Effector memory CD4-positive, alpha-beta T cell (primary cell): ENCODE measurements at places on chromosomes 5 and 9.

DNA sequence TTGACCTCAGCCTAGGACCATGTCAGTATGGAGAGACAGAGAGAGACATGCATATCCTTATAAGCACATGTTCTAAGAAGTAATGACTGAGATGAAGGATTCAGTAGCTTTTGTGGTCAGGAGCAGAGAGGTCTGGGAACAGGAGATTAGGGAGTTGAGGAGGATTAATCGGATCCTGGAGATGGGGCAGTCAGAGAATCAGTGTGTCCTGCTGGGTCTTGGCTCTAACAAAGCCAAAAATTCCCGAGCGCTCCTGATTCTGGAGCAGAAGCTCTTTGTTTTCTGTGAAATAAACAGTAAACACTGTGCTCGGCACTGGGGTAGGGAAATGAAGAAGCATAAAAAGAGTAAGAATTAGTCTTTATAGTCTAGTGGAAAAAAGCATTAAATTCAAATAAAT lies 520.0 kb upstream of the CLINT1 start:
- H3K27me3 ChIP-seq, result no peaks in the 10 kb centered on the region
- no peak for DNase-seq
- no peak overlapping the region for H3K4me3 ChIP-seq
- no peak overlapping the region for H3K27ac ChIP-seq

GRCh38 chr5:9686216-9686615 lies 56.1 kb upstream of the TAS2R1 start:
- no peaks in the 10 kb centered on the region for H3K36me3 ChIP-seq
- no peak overlapping the region for H3K27ac ChIP-seq
- no peaks in the 10 kb centered on the region for H3K27me3 ChIP-seq
- no peak overlapping the region for H3K4me3 ChIP-seq
- H3K4me1 ChIP-seq, result no peaks in the 10 kb centered on the region

GRCh38 chr5:135364421-135365262 lies 34.4 kb downstream of the MACROH2A1 start:
- H3K36me3 ChIP-seq, result peaks cover 48% of the 10 kb centered on the region
- no peaks in the 10 kb centered on the region for H3K27me3 ChIP-seq
- no peak overlapping the region for H3K4me3 ChIP-seq
- DNase-seq, result no peak
- H3K4me1 ChIP-seq, result no peaks in the 10 kb centered on the region

GRCh38 chr9:1284727-1285126 lies 234.6 kb downstream of the DMRT2 start:
- no peak for DNase-seq
- H3K36me3 ChIP-seq, result no peaks in the 10 kb centered on the region
- H3K4me3 ChIP-seq, result no peak overlapping the region
- no peak overlapping the region for H3K27ac ChIP-seq
- no peaks in the 10 kb centered on the region for H3K4me1 ChIP-seq

DNA sequence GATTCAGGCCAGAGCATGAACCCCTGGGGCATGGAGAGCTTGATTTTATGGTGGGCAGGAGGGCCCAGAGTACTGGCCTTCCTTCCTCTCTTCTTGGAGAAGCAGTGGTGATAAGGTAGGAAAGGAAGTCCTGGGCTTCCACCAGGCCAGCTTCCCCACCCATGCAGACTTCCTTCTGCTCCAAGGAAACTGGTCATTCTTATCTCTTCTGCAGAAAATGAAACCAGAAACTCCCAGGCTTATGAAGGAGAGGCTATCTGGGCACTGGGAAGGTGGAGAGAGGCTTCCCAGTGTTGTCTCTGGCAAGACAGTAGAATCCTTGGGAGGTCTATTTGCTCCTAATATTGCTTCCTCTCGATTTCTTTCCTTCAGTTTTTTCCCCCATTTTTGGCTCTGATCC lies 110.5 kb upstream of the EQTN start:
- H3K4me3 ChIP-seq, result no peak overlapping the region
- H3K4me1 ChIP-seq, result no peaks in the 10 kb centered on the region
- H3K27ac ChIP-seq, result no peak overlapping the region
- no peaks in the 10 kb centered on the region for H3K27me3 ChIP-seq

GRCh38 chr5:179668391-179668790 lies 12.4 kb downstream of the CBY3 start:
- H3K4me3 ChIP-seq, result no peak overlapping the region
- no peaks in the 10 kb centered on the region for H3K36me3 ChIP-seq
- no peak overlapping the region for H3K27ac ChIP-seq

DNA sequence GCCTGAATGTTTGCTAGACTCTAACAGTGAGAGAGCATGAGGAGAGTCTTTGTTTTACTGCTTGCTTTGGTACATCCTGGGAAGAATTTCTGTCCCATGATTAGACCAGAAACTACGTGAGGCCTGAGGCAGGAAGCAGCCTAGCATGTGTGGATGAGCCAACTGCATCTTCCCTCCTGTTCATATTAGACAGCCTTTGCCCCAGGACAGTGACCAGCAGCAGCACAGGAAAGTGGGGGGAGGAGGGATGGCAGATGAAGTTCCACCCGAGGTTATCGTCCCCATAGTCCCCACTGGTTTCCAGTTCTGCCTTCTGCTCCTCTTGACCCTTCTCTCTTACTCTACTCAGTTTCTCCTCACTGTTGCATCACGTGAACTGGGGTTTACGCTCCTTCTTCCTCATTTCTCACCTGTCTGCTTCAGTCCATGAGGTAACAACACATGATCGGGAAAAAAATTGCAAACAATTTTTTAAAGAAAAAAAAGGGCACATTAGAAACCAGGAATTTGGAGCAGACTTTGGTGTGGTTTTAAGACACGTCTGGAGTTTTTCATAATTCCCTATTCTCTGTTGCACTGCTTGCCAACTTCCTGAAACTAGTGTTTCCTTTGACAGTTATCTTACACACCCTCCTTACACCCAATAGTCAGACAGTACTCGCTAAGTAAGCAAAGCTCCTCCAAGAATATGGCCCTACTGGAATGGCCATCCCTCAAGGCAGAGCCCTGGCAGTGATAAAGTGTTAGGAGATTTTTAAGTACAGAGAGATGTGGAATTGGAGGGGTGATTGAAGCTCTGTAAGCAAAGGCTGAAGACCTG lies 84.1 kb downstream of the SNX18 start:
- no peak for DNase-seq
- H3K27ac ChIP-seq, result no peak overlapping the region
- H3K36me3 ChIP-seq, result no peaks in the 10 kb centered on the region
- no peak overlapping the region for H3K4me3 ChIP-seq

DNA sequence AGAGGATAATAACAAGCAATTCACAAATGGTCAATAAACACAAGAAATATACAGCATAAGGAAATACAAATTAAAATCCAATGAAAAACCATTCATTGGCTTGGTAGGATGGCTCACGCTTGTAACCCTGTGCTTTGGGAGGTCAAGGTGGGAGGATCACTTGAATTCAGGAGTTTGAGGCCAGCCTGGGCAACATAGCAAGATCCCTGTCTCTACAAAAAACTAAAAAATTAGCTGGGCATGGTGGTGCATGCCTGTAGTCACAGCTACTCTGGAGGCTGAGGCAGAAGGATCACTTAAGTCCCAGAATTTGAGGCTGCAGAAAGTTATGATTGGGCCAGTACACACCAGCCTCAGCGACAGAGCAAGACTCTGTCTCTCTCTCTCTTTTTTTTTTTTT lies 20.9 kb upstream of the UBAP1 start:
- H3K36me3 ChIP-seq, result no peaks in the 10 kb centered on the region
- DNase-seq, result no peak
- H3K4me3 ChIP-seq, result no peak overlapping the region
- H3K4me1 ChIP-seq, result no peaks in the 10 kb centered on the region
- H3K27me3 ChIP-seq, result no peaks in the 10 kb centered on the region
- H3K27ac ChIP-seq, result no peak overlapping the region

GRCh38 chr9:91659529-91660495 lies 236.2 kb upstream of the NFIL3 start:
- DNase-seq, result no peak
- no peaks in the 10 kb centered on the region for H3K36me3 ChIP-seq
- no peak overlapping the region for H3K27ac ChIP-seq
- no peaks in the 10 kb centered on the region for H3K4me1 ChIP-seq
- H3K27me3 ChIP-seq, result no peaks in the 10 kb centered on the region

- no peak overlapping the region for H3K27ac ChIP-seq
- DNase-seq, result no peak
- no peaks in the 10 kb centered on the region for H3K36me3 ChIP-seq
- H3K27me3 ChIP-seq, result no peaks in the 10 kb centered on the region
Observed at GRCh38 chr5:34849253-34849652, 10.3 kb downstream of the TTC23L start.

GRCh38 chr5:158599157-158599556 lies 500.6 kb downstream of the EBF1 start:
- no peaks in the 10 kb centered on the region for H3K27me3 ChIP-seq
- no peaks in the 10 kb centered on the region for H3K4me1 ChIP-seq
- H3K4me3 ChIP-seq, result no peak overlapping the region

- H3K36me3 ChIP-seq, result no peaks in the 10 kb centered on the region
- H3K4me3 ChIP-seq, result no peak overlapping the region
- H3K27me3 ChIP-seq, result peaks cover 5% of the 10 kb centered on the region
- H3K27ac ChIP-seq, result no peak overlapping the region
Observed at GRCh38 chr9:126165755-126166154, 160.9 kb upstream of the MVB12B start.

DNA sequence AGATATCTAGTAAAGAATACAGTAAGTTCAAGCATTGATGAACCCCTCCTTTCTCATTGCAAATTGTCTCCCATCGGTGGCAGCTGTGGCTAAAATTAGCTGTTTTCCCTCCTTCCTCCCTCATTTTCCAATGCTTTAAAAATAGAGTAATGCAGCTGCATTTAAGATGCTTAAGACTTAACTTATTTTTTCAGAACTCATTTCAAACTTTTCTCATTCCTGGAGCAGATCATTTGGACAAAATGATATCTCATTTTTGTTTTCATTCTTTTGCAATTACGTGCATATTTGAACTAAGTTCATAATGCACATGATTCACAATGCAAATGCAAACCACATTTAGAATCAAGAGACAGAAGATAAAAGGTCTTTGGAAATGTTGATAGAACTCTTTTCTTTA lies 14.6 kb downstream of the HSPB3 start:
- no peaks in the 10 kb centered on the region for H3K4me1 ChIP-seq
- H3K36me3 ChIP-seq, result no peaks in the 10 kb centered on the region
- no peaks in the 10 kb centered on the region for H3K27me3 ChIP-seq
- H3K27ac ChIP-seq, result no peak overlapping the region
- no peak overlapping the region for H3K4me3 ChIP-seq

- no peaks in the 10 kb centered on the region for H3K4me1 ChIP-seq
- no peak overlapping the region for H3K4me3 ChIP-seq
- no peaks in the 10 kb centered on the region for H3K27me3 ChIP-seq
- no peak for DNase-seq
- no peak overlapping the region for H3K27ac ChIP-seq
Observed at GRCh38 chr5:25975885-25976284, 1062.5 kb downstream of the CDH9 start.

- DNase-seq, result no peak
- no peaks in the 10 kb centered on the region for H3K4me1 ChIP-seq
- H3K27ac ChIP-seq, result no peak overlapping the region
- no peak overlapping the region for H3K4me3 ChIP-seq
- no peaks in the 10 kb centered on the region for H3K27me3 ChIP-seq
Observed at GRCh38 chr9:115423646-115424045, 305.7 kb upstream of the TNC start.

GRCh38 chr9:83327323-83327722 lies 210.9 kb downstream of the FRMD3 start:
- H3K36me3 ChIP-seq, result no peaks in the 10 kb centered on the region
- no peak overlapping the region for H3K27ac ChIP-seq
- no peaks in the 10 kb centered on the region for H3K4me1 ChIP-seq
- H3K4me3 ChIP-seq, result no peak overlapping the region
- no peak for DNase-seq
- H3K27me3 ChIP-seq, result no peaks in the 10 kb centered on the region

- no peaks in the 10 kb centered on the region for H3K27me3 ChIP-seq
- no peak overlapping the region for H3K27ac ChIP-seq
- no peaks in the 10 kb centered on the region for H3K36me3 ChIP-seq
- H3K4me1 ChIP-seq, result no peaks in the 10 kb centered on the region
- DNase-seq, result no peak
- H3K4me3 ChIP-seq, result no peak overlapping the region
Observed at GRCh38 chr5:5598547-5599113, 176.2 kb downstream of the ICE1 start.

- no peaks in the 10 kb centered on the region for H3K27me3 ChIP-seq
- H3K36me3 ChIP-seq, result no peaks in the 10 kb centered on the region
- peak within 1 kb of the TSS; percentile 65 for H3K4me3 ChIP-seq
- H3K4me1 ChIP-seq, result no peaks in the 10 kb centered on the region
- DNase-seq, result peak; percentile 13
Observed at GRCh38 chr5:69414885-69415583, at the start of gene MARVELD2. Gene MARVELD2 (plus strand): TSS chr5:69415116. CDS start chr5:69419386, 4,270 bp downstream.

- H3K27ac ChIP-seq, result no peak overlapping the region
- DNase-seq, result no peak
- no peaks in the 10 kb centered on the region for H3K27me3 ChIP-seq
- H3K4me3 ChIP-seq, result no peak overlapping the region
Observed at GRCh38 chr5:83368835-83369234, 102.7 kb upstream of the VCAN start.

DNA sequence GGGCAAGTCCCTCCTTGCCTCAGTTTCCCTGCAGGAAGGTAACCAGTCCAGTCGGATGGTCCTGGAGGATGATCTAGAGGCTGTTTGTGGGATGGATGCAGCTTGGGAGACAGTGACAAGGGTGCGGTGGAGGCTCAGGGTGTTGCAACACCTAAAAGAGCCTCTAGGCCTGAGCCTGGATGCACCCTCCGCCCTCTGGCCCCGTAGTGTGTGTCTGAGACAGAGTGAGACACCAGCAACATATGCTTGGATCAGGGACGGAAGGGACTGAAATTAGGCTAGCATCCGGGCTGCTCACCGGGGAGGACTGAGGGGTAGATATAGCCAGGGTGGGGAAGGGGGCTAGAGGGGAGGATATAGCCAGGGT lies 1.1 kb downstream of the CRAT start:
- no peak for DNase-seq
- H3K36me3 ChIP-seq, result no peaks in the 10 kb centered on the region
- no peak overlapping the region for H3K27ac ChIP-seq
- no peak overlapping the region for H3K4me3 ChIP-seq
- no peaks in the 10 kb centered on the region for H3K27me3 ChIP-seq

DNA sequence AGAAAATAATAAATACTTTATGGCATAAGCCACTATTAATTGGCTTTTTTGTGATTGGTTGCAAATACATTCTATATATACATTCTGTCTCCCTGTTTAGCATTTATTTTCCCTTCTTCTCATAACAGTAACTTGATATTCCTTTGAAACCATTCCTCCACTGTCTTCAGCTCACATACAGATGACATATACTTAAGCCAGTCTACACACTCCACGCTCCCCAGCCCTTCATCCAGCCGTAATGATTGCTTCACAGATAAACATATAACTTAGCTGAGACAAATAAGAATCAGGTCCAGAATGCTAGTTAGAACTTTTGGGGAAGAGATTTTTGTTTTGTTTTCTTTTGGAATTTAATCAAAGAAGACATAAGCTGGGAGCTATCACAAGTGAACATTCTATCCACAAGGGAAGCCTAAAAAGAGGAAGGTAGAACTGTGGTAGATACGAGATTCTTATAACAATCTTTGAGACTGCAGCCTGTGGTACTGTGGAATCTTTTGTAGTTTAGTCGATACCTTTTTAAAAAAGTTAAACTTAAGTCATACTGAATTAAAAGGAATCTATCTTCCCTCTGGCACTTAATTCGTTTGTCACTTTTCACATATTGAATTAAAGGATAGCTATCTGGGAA lies 365.1 kb upstream of the PRR16 start:
- H3K36me3 ChIP-seq, result no peaks in the 10 kb centered on the region
- no peak overlapping the region for H3K4me3 ChIP-seq
- H3K4me1 ChIP-seq, result no peaks in the 10 kb centered on the region
- H3K27me3 ChIP-seq, result no peaks in the 10 kb centered on the region
